ENCODE measurements at places on chromosomes 3 and 15.

GRCh38 chr15:51621155-51621765, 1.3 kb downstream of the DMXL2 start:
- DNase-seq, result peak; percentile 29

DNA sequence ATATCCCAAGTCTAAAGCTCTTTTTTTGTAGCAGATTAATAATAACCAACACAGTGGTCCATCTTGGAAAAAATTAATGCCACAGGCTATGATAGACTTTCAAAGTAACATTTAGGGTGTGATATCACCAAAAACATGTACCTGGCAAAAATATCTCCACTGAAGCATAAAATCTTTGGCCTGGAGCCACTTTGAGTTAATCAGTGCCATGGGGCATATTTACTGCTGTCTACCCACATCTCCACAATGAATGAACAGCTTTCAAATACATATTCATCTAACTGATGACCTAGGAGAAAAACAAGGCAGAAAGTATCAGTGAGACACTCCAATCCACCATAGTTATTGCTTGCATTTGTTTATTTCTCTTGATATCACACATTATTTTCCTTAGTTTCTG, 296.0 kb upstream of the MDFIC2 start:
- DNase-seq, result no peak

GRCh38 chr3:44902628-44903027, 28.2 kb downstream of the TGM4 start:
- DNase-seq, result no peak

GRCh38 chr15:84910928-84911623, 26.6 kb downstream of the SLC28A1 start:
- DNase-seq, result no peak

- no peak for DNase-seq
Measured at GRCh38 chr3:152054315-152054714, 180.9 kb downstream of the SUCNR1 start.

Measured in inflammatory macrophage treated with lipopolysaccharide for 4 hours (primary cell).